Heart left ventricle (tissue), 16 donors: ENCODE measurements at places on chromosomes 4 and X. TPM values are rescaled to one million over a fixed set of nuclear protein-coding genes. Genes with fewer than 3 reads are reported as not detected.

DNA sequence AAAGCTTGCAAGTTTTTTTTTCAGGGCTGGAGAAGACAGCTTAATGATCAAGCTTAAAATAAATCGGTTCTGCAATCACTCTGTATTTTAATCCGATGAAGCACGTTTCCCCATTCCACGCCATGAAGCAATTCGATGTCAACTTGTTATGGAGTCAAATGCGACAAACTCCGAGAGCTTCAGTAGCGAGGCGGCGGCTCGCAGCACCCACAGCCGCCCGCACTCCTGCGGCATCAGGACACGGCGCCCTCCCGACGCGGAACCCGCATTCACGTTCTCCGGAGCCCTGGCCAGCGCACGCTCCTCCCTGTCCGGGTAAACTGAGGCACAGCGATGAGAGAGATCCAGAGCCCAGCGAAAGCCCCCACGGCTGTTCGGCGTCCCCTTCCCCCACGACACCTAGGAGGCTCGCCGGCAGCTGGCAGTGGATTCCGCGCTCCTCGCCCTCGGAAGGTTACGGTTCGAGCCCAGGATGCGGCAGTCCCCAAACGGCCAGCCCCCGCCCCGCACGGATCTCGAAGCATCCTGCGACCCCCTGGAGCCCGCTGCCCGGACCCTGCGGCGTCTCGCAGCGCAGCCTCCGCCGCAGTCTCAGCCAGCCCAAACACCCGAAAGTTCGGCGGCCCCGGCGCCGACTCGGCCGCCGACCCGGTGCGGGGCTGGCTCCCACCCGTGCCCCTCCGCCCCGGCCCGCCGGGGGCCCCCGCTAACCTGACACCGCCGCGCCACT lies 507 bp downstream of the MFAP3L start:
- H3K4me1 ChIP-seq: peaks cover 6% of the 10 kb centered on the region
- H3K27ac ChIP-seq: peak overlapping the region; percentile 46
- no peaks in the 10 kb centered on the region for H3K36me3 ChIP-seq
- no peaks in the 10 kb centered on the region for H3K27me3 ChIP-seq

GRCh38 chr4:24094726-24095125 lies 204.9 kb upstream of the PPARGC1A start:
- no peak for DNase-seq
- no peaks in the 10 kb centered on the region for H3K27me3 ChIP-seq
- H3K27ac ChIP-seq: no peak overlapping the region
- H3K36me3 ChIP-seq: no peaks in the 10 kb centered on the region
- no peaks in the 10 kb centered on the region for H3K4me1 ChIP-seq

DNA sequence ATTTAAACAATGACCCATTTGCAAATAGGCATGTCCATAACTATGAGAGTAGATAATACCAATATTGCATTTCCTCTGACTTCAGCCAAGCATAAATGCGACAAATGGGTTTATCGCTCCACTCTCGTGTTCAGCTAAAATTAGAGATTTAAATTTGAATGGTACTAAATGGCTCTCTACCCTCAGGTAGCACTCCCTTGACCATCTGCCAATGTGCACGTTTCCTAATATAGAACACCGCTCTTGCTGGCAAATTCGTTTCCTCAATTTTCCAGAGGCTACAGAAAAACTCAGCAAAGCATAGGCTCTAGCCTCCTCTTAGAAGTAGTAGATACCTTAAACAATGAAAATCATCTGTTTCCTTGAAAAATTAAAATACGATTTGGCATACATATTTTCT lies 251.6 kb downstream of the ADGRA3 start:
- no peak overlapping the region for H3K27ac ChIP-seq
- DNase-seq: no peak
- H3K4me3 ChIP-seq: no peak overlapping the region
- H3K36me3 ChIP-seq: no peaks in the 10 kb centered on the region
- H3K27me3 ChIP-seq: no peaks in the 10 kb centered on the region

Gene BCOR
- 19.5 TPM for total RNA-seq

GRCh38 chr4:7899184-7899869 lies 40.3 kb downstream of the AFAP1 start:
- no peaks in the 10 kb centered on the region for H3K27me3 ChIP-seq
- no peaks in the 10 kb centered on the region for H3K36me3 ChIP-seq
- no peak overlapping the region for H3K27ac ChIP-seq
- DNase-seq: no peak

Gene APLN
- 4.4 TPM for total RNA-seq

Gene RAB33A
- total RNA-seq: 0.32 TPM
